ENCODE measurements at places on chromosomes 7 and 10.

GRCh38 chr7:129433847-129434674 lies at the start of gene STRIP2:
Gene STRIP2, plus strand, starts transcription at chr7:129434432. Its CDS starts 41 bp downstream, at chr7:129434473.
- peak; percentile 91 for DNase-seq

GRCh38 chr10:71966046-71967004 lies 2.1 kb downstream of the CHST3 start:
- no peak for DNase-seq

DNA sequence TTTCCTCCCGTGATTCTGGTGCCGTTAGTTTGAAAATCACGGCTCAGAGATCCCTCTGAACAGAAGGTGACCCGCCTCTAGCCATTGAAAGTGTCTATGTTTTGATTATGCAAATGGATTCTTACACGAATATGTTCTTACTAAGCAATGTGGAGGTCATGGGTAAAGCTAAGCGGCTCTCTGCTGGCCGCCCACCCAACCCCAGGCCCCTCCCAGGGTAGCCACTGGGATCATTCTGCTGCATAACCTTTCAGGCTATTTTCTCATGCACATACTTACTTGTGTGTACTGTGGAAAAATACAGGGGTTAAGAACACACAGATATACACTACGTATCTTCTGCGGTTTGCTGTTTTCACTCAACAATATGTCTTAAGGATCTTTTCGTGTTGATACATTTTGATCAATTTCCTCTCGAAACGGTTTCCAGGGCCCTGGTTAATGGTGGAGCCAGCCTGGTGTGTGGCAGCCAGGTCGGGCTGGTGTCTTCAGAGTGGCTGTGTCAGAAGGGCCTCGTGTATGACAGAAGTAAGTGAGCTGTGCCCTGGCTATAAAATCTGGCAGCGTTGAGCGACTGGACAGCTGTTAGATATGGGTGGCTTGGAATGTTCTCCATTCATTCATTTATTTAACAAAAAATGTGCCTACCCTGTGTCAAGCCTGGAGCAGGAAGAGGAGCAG lies 29.9 kb downstream of the ZNF783 start:
- DNase-seq = no peak

DNA sequence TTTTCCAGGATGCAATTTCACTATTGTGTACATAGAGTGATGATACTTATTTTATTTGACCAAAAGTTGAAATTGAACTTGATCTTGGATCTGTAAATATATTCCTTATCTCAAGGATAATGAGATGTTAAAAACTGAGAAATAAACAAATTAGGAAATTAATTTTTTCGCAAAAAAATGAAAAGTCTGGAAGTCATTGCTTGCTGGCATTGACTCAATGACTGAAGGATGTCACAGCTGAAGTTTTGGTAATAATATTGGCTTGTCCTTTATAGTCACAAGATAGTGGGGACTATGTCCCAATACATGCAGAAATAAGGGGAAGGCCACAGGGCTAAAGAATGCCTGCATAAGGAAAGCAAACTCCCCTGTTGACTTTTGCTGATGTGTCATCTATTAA lies 92.8 kb downstream of the FOXP2 start:
- DNase-seq = no peak

DNA sequence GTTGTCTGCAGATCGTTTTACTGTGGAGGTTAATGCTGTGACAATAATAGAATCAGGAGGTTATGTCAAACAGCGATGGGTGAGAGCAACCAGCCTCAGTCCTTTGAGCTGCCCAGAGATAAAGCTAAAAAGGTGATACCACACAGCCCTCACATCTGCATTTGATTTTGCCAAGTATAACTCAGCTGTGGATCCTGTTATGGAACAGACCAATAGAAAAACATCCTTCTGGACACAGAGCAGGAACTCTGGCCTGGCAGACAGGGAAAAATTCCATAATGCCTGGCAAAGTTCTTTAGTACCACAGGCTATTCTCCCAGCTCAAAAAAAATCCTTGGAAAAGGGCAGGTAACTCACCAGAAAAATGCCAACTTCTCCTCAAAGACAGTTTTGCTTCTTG lies 87.1 kb upstream of the PDLIM1 start:
- no peak for DNase-seq

DNA sequence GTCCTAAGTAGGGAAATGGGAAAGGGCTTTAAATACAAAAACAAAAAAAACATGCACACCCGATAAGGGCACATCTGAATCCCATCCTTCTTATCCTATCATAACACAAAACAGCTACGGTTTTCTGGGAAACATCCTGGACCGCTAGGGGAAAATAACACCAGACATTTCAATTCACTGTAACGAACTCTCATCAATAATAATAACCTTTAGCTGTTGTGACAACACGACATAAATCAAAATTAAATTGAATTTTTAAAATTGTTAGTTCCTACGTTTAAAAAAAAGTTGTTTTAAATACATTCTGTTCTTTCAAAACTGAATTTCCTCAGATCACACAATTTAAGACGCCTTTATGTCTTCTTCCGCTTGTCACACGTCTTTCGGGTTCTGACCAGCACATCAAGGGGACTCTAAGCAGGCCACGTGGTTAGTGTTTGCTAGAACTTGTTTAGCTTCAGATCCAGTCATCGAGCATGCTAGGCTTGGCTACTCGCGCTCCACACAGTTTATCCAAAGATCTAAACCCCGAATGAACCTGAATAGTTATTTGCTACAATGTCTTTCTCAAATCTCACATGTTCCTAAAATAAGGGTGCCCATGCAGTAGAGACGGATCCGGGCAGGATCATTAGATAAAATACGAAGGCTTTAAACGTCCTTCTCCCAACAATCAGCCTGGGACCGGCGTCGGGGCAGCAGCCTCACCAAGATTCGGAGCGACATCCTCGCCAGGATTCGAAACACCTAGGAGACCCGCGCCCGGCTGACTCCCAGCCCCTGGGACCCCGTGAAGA lies 839 bp downstream of the IKZF5 start:
- peak; percentile 50 for DNase-seq

DNA sequence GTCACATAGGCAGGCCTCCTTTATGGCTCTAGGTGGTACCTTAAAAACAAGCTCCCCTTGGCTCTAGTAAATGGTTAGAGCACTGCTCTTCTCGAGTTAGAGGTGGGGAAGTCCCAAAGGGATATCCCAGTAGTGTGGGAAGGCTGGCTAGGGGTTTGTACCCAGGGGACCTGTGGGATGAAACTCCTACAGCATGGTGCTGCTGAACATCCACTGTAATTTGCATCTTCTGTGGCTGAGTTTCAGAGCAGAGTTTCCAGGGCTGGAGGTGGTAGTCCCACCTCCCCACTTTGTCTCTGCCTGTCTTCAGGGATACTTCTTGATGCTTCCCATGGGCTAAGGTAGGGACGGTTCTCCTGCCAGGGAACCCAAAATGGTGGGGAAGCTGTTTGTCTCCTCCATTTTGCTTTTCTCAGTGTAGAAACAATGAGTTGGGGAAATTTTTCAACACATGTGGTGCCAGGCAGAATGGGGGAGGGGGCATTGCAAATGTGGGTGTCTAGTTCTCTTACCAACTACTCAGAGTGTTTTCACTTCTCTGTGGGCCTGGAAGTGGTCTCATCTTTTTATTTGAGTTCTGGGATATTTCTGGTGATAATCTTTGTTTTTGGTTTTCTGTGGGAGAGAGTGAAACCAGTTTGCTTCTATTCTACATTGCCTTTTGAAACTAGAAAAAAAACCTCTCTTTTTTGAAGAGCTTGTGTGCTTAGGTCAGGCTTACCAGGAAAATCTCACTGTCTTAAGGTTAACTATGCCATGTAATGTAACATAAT lies 36.3 kb downstream of the SCART1 start:
- DNase-seq = no peak

DNA sequence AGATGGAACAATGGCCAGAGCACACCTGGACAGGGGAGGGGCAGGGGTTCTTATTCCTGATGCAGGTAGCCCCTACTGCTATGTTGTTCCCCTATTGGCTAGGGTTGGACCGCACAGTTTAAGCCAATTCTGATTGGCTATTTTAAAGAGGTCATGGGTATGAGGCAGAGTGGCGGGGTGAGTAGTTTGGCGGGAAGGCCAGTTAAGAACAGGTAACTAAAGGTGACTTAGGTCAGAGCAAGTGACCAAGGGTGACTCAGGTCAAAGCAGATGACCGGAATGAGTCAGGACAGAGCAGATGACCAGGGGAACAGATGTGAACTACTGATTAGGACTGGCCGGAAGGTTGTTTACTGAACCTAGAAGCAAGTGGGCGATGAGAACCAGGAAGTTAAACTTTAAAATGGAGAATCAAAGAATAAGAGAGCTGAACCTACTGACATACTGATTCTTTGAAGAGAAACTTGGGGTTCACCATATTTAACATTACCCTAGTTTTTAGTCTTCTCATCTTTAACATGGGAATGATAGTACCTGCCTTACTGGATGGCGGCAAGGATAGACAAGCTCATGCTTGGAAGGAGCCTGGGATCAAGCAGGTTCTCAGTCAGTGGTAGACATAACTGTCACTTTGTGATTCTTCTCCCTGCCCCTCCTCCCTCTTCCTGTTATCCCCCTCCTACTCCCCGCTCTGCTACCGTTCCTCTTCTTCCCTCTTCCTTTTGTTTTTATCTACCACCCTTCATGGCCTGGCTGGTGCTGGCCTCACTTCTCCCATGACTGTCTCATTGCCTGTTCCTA lies 55.0 kb downstream of the CCNY start:
- DNase-seq = no peak

- no peak for DNase-seq
Observed at GRCh38 chr10:130353928-130354572, 217.9 kb downstream of the GLRX3 start.

GRCh38 chr10:95908450-95908849 lies 675 bp downstream of the CC2D2B start:
- DNase-seq = no peak

GRCh38 chr7:123348690-123349089 lies 148.9 kb upstream of the SLC13A1 start:
- DNase-seq = no peak

DNA sequence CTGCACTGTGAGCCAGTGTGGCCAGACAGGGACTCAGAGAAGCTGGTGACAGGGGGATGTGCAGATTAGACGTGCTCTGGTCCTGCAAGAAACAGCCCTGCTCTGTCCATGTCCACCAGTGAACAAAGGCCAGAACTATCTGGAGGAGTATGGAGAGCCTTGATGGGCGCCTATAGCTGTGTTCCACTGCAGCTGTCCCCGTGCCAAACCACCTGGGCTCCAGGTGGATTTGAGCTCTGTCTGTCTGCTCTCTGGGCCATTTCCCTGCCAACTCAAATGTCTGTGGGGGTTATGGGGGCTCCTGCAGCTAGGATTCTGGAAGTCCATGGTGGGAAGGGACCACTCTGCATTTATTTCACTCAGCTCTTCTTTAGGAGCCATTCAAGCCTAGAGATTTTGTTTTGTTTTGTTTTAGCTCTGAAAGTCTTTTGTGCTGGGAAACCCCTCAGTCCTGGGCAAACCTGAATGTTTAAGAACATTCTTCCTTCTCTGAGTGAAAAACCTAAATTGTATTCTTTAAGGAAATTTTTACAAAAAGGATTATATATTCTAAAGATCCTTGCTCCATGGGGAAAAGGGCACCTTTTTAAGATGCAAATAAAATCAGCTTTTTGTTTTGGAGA lies 1039.5 kb upstream of the SORCS1 start:
- no peak for DNase-seq

DNA sequence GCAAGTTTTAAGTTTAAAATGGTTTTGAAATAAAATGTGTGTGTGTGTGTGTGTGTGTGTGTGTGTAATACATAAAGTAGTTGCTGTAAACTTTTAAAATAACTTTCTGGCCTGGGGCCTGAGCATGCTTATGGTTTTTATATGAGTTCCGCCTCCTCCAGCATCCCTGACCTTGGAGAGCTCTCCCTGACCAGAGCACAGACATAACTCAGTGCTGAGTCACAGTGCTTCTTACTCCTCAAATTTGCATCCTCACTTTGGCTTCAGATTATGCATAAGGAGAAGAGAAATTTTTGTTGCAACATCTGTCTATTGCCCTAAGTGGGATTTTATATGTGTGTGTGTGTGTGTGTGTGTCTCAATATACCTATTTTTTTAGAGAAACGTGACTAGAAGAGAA lies 200.8 kb downstream of the ELMO1 start:
- no peak for DNase-seq

- DNase-seq = no peak
Observed at GRCh38 chr10:119633538-119634218, 17.5 kb upstream of the BAG3 start.

- DNase-seq = no peak
Observed at GRCh38 chr7:105811189-105811847, 65.1 kb downstream of the ATXN7L1 start.

DNA sequence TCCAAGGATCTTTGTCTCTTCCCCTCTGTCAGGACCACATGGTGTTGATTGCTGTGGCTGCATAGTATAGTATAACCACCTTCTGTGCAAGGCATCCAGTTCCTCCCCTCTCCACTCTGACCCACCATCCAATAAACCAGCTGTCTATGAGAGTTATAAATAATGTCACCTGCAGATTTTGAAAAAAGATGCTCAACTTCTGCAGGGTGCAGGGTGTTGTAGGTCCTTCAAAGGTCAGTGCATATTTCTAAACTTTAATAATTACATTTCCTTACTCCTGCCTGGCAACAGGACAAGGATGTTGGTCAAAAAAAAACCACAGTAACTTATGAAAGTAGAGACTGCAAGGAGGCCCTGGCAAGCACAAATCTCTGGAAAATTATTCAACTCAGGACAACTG lies 166.2 kb downstream of the PKD1L1 start:
- DNase-seq = no peak

DNA sequence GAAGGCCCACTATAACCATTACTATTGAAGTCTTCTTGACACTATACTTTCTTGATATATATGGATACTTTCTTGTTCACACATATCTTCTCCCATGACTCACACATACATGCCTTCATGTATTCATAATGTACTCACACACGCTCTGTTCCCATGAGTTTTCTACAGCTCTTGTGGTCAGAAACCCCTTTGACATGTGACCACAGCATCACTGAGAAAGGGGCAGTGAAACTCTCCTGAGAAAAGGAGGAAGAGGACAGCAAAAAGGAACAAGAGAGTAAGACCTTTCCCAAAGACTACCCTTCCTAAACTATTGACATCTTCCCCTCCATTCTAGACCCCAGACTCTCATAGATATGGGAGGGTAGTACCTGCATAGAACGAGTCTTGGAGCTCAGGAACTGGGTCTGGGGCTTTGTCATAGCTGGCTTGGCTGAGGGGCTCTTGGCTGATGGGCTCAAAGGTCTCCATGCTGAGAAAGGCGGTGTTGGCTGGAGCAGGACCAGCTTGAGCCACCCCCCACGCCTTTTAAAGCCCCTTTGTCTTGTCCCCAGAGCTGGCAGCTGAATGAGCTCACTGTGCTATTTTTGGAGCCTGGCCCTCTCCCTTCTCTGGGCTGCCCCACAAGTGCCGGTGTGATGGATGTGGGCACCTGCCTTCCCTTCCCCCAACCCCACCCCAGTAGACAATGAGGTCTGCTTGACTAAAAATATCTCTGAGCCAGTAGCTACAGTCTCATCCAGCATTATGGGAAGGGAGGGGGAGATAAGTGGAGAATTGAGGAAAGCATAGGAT lies 5.1 kb downstream of the SYNPO2L start:
- no peak for DNase-seq
